ENCODE measurements at places on chromosomes 7 and 10.

DNA sequence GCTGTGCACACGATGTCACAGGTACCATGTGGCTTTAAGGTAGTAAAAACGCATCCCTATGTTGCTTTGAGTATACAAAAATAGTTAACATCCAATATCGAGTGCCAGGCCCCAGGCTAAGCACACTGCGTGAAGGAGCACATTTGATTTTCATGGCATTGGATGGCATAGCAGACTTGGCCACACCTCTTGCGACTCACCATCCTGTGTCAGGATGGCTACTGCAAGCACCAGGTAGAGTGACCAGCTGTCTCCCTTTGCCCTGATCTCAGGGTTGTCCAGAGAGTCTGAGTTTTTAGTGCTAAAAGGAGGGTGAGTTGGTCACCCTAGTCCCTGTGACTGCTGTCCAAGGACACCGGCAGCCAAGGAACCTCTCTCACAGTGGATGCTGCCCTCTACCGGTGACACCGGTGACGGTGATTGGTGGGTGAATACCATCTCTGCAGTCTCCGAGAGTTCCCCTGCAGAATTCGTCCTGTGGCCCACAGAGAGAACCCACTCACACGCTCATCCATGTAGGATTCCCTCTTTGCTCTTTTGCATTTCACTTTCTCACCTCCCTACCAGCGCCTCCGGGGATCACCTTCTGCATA is 76.1 kb downstream of the BICC1 start:
- DNase-seq = peak; percentile 6

GRCh38 chr7:47373871-47374451 is 207.9 kb downstream of the TNS3 start:
- DNase-seq = no peak

DNA sequence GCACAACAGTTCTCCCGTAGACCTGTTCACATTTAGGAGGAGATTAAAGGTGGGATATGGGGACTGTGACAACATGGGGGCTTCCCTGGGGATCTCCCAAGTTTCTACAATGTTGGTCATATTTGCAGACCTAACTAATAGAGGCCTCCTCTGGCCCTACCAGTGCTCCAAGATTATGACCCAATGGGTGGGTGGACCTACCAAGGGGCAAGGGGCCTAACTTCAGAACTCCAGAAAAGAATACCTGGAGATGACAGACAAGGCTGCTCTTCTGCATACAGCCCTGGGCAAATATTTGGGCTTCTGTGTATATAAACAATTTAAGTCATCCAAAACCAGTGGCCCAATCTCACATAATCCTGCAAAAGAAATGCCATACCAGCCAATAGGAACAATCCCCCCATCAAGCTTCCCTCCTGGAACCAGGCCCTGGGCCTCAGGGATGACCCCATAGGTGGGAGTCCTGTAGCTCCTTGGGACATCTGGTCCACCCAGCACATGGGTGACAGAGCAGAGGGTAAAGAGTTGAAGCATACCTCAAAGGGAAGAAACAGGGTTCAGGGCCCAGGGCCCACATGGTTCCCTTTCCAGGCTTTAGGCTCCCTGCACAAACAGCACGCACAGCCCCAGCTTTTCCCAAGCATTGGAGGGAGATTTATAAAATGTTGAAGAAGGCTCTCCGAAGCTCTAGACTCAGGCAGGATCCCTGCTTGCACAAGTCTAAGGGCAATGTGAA is 86.1 kb upstream of the CHST15 start:
- no peak for DNase-seq

GRCh38 chr10:69262292-69262751 is 16.0 kb upstream of the HK1 start:
- no peak for DNase-seq

DNA sequence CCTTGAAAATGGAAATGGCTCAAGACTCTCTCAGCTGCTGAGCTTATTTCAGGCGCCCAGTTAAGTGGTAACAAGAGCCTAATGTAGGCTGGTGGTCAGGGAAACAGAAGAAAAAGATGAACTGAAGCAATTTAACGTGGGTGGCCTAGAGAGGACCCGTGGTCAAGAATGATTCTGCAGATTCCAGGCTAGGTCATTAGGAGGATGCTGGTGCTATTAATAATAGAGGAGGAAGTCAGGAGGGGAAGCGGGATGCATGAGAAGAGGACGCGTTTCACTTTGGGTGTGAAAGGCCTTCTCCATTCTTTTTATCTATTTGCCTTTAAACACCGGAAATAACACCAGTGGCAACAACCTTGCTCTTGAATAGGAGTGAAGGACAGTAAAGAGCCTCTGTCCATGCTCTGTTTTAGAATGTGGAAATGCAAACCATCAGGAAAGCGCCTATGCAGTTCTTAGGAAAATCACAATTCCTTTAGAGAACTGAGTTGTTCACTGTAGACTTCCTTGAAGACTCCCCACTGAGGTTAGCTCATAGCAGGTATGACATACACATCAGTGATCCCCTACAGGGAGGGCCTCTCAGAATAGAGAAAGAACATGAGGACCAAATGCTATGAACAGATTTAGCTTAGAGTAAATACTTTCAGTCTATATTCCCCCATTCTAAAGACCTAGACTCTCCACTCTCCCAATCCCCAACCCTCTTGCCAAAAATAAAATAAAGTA is 8.6 kb downstream of the LIPA start:
- DNase-seq = no peak

GRCh38 chr7:25294624-25295023 is 66.3 kb upstream of the NPVF start:
- no peak for DNase-seq

- DNase-seq = no peak
These were observed 123.6 kb downstream of the UBE2H start for GRCh38 chr7:129828989-129829736.

DNA sequence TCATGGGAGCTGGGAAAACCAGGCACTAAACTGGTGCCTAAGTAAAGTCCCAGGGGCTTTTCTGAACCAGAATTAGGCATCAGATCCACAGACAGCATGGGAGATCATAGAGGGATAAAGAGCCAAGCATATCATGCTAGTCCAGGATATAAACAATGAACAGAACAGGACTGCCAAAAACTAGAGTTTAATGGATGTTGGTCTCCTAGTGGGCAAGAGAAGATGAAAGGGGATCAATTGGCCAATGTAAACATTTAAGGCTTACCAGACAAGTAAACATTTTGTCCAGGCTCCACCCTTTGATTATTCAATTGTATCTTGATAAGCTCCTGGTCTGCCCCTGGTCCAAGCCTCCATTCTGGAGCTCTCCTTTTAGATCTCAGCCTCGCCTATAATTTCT is 18.9 kb downstream of the MACC1 start:
- no peak for DNase-seq

All from H54 (cell line).